Esophagus squamous epithelium (tissue), 5 donors: ENCODE measurements at places on chromosomes 5 and 9. TPM values are rescaled to one million over a fixed set of nuclear protein-coding genes. Genes with fewer than 3 reads are reported as not detected.

GRCh38 chr5:81747030-81747429 is 3.9 kb downstream of the SSBP2 start:
- H3K4me3 ChIP-seq, result no peak overlapping the region
- no peak overlapping the region for H3K27ac ChIP-seq
- peaks cover 7% of the 10 kb centered on the region for H3K36me3 ChIP-seq
- H3K27me3 ChIP-seq, result no peaks in the 10 kb centered on the region

DNA sequence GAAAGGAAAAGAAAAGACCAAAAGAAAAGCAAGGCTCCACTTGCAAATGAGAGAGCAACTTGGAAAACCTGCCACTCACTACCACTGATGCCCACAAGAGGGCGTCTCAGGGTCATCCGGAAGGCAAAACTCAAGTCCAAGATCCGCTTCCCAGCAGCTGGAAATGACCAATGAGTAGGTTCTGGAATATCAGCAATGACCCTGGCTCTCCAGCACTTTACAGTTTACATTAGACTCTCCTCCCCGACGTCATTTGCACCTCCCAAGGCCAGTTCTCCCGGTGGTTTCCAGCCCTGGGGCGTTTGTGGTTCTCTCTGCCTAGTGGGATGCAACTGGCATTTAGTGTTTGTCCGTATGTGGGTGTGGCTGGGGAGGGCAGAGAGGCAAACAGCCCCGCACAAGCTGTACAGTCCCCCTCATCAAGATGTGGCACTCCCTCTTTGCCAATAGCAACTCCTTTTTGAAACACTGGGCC is 193.8 kb upstream of the ZNF618 start:
- H3K4me1 ChIP-seq, result peaks cover 3% of the 10 kb centered on the region
- H3K36me3 ChIP-seq, result no peaks in the 10 kb centered on the region
- H3K27ac ChIP-seq, result no peak overlapping the region

LRSAM1 gene
- 13.5 TPM for total RNA-seq

DNA sequence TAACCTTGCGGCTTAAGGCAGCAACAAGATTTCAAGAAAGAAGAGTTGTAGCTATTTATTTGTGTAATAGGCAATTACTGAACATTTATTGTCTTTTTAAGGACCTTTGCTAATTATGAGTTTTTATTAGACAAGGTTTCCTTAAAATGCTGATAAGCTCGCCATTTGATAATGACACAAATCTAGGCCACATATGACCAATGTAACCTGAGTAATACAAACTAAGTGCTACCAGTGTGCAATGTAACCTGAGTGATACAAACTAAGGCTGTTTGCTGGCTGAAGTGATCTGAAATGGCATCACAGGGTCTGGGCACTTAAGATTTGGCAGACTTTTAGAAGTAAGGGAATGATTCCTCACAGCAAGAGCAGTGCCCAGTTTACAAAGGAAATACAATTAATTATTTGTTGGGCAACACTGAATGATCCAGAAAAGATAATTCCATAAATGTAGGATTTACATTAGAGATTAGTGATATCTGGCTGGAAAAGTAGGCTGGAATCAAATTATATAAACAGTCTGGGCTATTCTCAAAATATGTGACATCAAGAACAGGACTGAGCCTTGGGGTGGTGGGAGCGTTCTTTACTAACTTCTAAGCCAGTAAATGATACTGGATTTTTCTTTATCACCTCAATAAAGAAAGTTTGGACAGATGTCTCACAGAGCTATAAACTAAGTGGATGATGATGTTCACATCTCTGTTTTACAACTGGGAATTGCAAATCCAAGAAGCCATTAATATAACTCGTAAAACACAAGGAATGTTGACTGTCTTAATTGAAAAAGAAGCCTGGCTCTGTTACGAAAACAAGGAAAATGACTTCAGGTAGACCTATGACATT is 54.8 kb downstream of the MRPS27 start:
- no peaks in the 10 kb centered on the region for H3K27me3 ChIP-seq
- no peak for DNase-seq
- no peak overlapping the region for H3K4me3 ChIP-seq
- no peaks in the 10 kb centered on the region for H3K36me3 ChIP-seq
- no peak overlapping the region for H3K27ac ChIP-seq

DNA sequence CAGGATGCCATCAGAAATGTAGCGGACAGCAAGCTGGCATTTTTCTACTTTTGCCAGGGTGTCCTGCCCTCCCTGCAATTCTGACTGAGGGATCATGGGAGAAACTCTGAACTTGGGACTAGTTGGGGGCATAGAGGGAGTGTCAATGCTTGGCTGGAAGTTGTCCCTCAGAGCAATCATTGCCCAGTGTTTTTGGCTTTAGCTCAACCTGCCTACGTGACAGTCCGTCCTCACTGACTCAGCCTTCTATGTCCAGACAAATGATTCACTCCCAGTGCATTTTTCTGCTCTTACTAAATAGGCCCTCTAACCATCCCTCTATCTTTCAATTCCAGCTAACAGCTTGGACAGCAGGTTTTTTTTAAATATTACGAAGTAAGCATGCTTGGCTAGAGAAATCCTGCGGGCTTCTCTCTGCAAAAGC is 627.4 kb downstream of the TLR4 start:
- no peak overlapping the region for H3K27ac ChIP-seq
- H3K27me3 ChIP-seq, result no peaks in the 10 kb centered on the region
- H3K4me1 ChIP-seq, result no peaks in the 10 kb centered on the region
- H3K36me3 ChIP-seq, result no peaks in the 10 kb centered on the region

GRCh38 chr9:120212153-120212852 is 367.7 kb downstream of the CDK5RAP2 start:
- no peaks in the 10 kb centered on the region for H3K4me1 ChIP-seq
- no peak overlapping the region for H3K27ac ChIP-seq
- no peak overlapping the region for H3K4me3 ChIP-seq
- H3K27me3 ChIP-seq, result no peaks in the 10 kb centered on the region
- no peaks in the 10 kb centered on the region for H3K36me3 ChIP-seq

GRCh38 chr5:171823269-171823668 is 37.7 kb downstream of the SMIM23 start:
- no peak overlapping the region for H3K27ac ChIP-seq
- DNase-seq, result no peak
- H3K27me3 ChIP-seq, result peaks cover 5% of the 10 kb centered on the region
- H3K4me1 ChIP-seq, result no peaks in the 10 kb centered on the region
- no peaks in the 10 kb centered on the region for H3K36me3 ChIP-seq

FLT4 gene
- 13.5 TPM for total RNA-seq

CCDC171 gene
- total RNA-seq, result 2.9 TPM

DNA sequence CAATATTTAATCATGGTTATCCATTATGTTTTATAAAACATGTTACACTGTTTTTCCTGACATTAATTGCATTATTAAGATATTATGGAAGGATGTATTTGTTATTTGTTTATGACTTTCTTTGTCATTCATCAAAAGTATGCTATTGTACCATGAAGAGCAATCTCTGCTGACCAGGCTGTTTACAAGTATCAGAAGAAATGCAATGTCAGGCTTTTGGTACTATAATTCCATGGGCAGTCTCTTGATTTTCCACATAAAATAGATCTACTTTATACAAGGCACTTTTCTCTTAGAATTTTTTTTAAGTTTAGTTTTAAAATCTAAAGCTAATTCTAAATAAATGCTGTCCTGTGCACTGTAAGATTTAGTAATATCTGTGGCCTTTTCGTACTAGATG is 196.6 kb downstream of the COX7C start:
- no peak overlapping the region for H3K4me3 ChIP-seq
- H3K27ac ChIP-seq, result no peak overlapping the region
- H3K36me3 ChIP-seq, result no peaks in the 10 kb centered on the region
- H3K4me1 ChIP-seq, result no peaks in the 10 kb centered on the region
- no peak for DNase-seq

DNA sequence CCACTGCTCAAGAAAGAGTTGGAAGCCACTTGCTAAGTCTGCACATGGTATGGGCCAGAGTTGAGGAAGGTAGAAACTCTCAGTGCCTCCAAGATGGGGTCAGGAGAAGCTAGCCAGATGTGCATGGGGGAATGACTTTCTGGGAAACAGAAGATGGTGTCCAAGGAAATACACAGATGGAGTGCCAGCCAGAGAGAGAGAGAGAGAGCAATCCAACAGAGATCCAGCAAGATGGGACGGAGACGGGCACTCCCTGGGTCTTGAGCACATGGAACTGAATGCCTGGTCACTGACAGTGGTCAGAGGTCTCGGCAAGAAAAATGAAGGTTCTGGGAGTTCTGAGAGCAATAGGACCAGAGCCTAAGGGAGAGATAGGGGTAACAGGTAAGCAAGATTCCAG is 82.1 kb downstream of the SH3TC2 start:
- H3K4me1 ChIP-seq, result peaks cover 23% of the 10 kb centered on the region
- no peaks in the 10 kb centered on the region for H3K36me3 ChIP-seq
- no peak overlapping the region for H3K4me3 ChIP-seq
- no peaks in the 10 kb centered on the region for H3K27me3 ChIP-seq
- no peak for DNase-seq

- no peaks in the 10 kb centered on the region for H3K4me1 ChIP-seq
- no peaks in the 10 kb centered on the region for H3K27me3 ChIP-seq
- DNase-seq, result no peak
- H3K36me3 ChIP-seq, result no peaks in the 10 kb centered on the region
Observed at GRCh38 chr9:2526071-2526828, 95.3 kb upstream of the VLDLR start.

ARSI gene
- total RNA-seq, result 2.1 TPM

IFNA2 gene
- not detected for total RNA-seq

DNA sequence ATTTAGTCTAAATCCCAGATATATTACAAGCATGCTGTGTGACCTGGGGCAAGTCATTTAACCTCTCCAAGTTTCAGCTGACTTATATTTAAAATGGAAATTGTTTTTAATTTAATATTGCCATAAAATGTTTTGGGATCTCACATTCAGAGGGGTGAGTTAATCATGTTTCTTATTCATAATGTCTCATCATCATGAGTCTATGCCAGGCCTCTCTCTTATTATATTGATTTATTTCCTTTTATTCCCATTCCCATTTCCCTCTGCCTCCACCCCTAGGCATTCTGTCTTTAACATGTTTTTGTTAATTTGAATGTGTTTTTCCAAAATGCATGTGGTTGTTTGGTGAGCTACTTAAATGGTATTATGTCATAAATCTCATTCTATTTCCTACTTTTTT is 39.0 kb upstream of the TTC1 start:
- no peaks in the 10 kb centered on the region for H3K27me3 ChIP-seq
- no peak overlapping the region for H3K4me3 ChIP-seq
- no peak for DNase-seq
- H3K27ac ChIP-seq, result no peak overlapping the region
- no peaks in the 10 kb centered on the region for H3K4me1 ChIP-seq

DNA sequence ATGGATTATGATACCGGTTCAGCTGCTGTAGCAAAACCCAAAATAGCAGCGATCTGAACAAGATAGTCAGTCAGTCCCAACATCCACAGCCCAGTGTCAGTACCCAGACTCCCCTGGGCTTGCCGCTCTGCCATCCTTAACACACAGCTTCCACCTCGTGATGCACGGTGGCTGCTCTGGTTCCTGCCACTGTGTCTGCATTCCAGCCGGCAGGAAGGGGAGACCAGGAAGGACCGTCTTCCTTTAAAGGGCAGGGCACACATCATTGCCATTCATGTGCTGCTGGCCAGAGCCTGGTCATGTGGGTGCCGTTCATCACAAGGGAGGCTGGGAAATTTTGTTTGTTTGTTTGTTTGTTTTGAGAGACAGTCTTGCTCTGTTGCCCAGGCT is 131.0 kb upstream of the IER5L start:
- no peaks in the 10 kb centered on the region for H3K36me3 ChIP-seq
- no peaks in the 10 kb centered on the region for H3K27me3 ChIP-seq
- H3K4me1 ChIP-seq, result peaks cover under 1% of the 10 kb centered on the region

GRCh38 chr5:96331210-96331609 is 101.8 kb downstream of the PCSK1 start:
- no peak for DNase-seq
- no peak overlapping the region for H3K4me3 ChIP-seq
- H3K4me1 ChIP-seq, result peaks cover 11% of the 10 kb centered on the region
- H3K36me3 ChIP-seq, result no peaks in the 10 kb centered on the region
- H3K27ac ChIP-seq, result no peak overlapping the region
